ENCODE measurements at places on chromosomes 3 and 15.

- no peak for ATAC-seq
These were observed 150.7 kb upstream of the MEF2A start for GRCh38 chr15:99414755-99415731.

DNA sequence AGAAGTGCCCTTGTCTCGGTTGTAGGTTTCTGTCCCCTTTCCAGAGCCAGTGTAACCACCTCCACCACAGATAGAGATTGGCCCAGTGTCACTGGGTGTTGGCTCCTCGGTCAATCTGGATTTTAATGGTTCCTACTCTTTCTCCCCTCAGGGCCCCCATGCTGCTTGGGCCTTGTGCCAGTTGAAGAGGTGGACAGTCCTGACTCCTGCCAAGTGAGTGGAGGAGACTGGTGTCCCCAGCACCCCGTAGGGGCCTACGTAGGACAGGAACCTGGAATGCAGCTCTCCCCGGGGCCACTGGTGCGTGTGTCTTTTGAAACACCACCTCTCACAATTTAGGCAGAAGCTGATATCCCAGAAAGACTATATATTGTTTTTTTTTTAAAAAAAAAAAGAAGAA, 75.2 kb downstream of the BOC start:
- no peak for ATAC-seq

DNA sequence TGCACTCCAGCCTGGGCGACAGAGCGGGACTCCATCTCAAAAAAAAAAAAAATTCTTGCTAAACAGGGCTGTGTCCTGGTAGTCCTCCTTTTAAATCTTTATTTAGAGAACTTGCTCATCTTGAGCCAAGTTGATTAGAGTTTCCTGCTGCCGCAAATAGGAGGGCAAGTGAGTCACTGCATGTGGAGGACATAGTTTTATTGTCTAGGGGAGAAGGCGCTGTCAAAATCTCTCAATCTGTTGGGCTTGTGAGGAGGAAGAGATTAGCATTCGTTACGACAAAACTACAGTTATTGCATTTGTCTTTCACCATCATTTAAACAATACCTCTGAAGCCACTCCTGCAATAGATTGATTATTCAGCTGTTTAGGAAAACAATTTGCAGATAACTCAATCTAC, 11.5 kb downstream of the MUC4 start:
- no peak for ATAC-seq

DNA sequence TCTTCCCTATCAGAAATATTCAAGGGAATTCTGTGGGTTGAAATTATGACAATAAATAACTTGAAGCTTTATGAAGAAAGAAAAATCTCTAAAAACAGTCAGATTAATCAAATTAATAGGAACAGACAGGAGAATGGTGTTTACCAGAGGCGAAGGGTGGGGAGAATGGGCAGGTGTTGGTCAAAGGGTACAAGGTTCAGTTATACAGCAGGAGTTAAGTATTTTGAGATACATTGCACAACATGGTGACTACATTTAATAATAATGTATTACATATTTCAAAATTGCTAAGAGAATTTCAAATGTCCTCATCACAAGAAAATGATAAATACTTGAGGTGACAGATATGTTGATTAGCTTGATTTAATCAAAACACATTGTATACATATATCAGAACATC, 18.6 kb downstream of the SPCS1 start:
- no peak for ATAC-seq

- ATAC-seq, result no peak
These were observed 211.2 kb downstream of the CNTN3 start for GRCh38 chr3:74403307-74403706.

DNA sequence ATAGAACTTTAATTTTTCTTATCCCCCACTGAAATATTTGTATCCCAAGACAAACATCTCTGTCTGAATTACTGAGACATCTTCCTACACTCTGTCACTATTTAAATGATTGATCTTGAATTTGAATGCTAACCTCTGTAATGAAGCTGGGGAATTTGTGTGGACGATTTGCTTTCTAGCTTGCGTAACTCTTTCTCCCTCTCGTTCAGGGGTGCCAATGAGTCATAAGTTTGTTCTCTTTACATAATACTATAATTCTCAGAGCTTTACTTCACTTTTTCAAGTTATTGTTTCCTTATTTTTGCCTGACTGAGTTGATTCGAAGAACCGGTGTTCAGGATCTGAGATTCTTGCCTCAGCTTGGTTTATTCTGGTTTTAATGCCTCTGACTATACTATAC, 783.3 kb upstream of the CADM2 start:
- no peak for ATAC-seq

DNA sequence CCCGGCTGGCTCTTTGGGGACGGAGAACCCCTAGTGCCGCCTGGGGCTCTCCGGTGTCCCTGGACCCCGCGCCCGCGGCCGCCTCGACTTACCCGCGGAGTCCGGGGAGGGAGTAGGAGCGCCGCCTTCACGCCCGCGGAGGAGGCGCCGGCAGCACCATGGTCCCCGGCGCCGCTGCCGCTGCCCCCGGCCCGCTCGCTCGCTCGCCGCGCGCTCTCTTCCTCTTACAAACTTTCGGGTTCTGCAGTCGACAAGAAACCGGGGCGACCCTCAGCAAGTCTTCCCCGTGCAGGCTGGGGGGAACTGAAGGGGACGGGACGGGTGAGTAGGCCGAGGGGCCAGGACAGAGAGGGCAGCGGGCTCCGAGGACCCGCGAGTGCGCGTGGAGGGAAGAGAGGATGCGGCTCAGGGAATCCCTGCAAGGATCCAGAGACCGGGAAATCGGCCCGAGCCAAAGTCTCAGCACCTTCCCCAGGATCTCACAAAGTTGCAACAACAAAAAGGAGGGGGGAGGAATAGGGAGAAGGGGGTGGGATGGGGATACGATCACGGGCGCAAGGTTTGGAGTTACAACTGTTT, 2.0 kb downstream of the FOXP1 start:
- ATAC-seq, result peak; percentile 2

DNA sequence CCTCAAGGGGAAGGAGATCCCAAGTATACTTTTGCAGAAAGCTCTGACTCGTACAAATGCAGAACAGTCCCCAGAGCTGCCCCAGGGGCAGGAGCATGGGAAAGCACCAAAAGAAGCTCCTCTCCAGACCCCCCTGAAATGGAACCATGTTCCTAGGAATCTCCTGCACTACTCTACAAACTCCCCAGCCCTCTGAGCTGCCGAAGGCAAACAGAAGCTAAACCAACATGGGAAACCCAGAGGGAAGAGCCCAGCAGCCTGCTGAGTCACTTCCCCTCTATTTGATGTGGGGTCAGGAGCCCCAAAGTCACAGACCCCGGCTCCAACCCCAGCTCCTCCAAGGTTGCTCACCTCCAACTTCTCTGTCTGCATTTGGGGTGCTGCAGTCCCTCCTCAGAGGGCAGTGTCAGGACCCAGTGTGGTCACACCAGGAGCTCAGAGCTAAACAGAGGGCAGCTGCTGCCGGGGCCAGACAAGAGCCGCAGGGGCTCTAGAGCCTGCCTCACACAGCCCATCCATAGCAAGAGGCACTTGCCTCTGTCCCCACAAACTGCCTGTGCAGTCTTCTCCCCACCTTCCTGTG, 3.8 kb upstream of the PLXNA1 start:
- ATAC-seq, result no peak

GRCh38 chr15:61091289-61091616, 137.8 kb downstream of the RORA start:
- ATAC-seq, result no peak

DNA sequence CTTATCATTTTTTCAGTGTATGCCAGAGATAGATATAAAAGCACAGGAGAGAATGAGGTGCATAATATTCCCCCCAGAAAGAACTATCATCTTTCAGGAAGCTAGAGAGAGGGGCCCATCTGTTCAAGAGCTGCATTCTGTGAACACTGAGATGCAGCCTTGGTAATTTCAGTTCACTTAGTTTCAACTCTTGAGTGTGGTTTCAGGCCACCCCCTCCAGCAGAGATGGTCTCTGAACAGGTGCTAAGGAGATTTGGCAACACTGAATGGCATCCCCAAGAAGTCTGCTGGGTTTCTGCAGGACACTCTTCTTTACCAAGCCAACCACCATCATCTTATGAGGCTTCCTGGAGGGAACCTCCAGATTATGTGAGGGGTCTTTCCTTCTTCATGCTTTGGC, 30.4 kb upstream of the LIMD1 start:
- no peak for ATAC-seq

- no peak for ATAC-seq
These were observed 145.7 kb downstream of the EPHA6 start for GRCh38 chr3:96959901-96960641.

DNA sequence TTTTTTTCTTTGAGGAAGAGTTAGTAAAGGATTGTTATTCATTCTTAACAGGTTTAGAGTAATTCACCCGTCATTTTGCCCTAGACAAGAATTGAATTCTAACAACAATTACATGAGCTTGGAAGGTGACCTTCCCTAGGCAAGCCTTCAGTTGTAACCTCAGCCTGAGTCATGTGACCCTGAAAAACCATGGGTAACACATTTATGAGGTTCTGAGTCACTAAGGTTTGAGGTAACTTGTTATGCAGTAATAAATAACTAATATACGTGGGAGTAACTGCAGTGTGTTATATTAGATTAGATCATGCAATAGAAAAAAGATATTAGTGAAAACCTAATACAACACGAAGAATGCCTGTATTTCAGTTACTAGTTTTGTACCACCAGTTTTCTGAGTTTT, 237.6 kb upstream of the NDN start:
- ATAC-seq, result no peak

DNA sequence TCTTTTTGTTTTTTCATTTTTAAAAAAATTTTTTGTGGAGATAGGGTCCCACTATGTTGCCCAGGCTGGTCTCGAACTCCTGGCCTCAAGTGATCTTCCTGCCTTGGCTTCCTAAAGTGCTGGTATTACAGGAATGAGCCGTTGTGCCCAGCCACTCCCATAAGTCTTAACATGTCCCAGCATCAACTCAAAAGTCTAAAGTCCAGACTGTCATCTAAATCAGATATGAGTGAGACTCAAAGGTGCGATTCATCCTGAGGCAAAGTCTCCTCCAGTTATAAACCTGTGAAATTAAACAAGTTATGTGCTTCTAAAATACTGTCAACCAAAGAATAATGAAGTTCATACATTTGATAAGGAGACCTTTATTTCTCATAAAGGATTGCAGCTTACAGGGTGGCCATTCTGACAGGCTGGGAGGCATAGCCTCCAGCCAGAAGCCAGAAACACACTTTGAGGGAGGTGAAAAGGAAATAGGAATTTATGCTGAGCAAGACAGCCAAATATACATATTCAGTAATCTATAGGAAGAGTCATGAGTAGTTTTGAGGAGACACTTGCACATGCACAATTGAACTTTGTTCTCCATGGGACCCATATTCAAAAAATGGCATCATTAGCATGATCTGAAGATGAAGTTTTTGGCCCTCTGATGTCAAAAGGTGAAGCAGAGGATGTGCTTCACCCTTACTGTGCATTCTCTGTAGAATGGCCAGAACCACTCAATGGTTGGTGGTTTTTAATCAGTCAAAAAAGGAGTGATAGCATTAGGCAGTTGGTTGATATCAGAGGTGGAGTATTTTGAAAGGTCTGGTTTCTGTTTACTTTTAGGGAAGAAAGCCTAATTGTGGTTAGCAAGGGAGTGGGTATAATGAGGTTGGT, 11.0 kb upstream of the ZNF662 start:
- ATAC-seq, result no peak

DNA sequence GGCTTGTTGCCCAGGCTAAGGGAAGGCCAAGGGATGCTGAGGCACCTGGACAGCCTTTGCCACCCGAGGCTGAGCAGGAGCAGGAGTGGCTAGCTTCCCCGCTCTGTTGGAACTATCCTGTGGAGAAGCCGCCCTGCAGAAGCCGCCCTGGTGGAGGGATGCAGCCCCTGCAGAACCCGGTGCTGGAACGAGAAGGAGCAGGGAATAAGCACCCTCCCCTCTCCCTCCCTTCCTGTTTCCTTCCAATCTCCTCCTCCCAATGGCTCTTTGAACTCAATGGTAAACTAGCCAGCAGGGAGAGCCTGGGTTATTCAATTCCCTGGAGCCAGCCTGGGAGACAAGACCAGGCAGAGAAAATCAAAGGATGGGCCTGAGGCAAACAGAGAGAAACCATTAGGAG, 11.8 kb upstream of the HRG start:
- no peak for ATAC-seq

DNA sequence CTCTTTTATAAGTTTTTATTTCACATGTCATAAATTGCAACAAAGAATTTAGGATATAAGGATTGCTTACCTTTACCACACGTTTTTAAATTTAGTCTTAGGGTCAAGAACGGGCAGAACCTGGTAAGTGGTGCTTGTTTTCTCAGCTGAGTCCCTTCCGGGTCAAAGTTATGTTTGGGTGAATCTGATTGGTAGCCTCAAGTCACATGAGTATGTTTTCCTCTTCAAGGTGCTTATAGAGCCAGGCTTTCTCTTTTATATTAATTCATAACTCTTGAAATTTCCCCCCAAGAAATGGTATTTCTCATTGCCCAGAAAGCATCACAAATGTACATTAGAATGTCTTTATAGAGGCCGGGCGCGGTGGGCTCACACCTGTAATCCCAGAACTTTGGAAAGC, 415.7 kb upstream of the ROBO2 start:
- no peak for ATAC-seq

DNA sequence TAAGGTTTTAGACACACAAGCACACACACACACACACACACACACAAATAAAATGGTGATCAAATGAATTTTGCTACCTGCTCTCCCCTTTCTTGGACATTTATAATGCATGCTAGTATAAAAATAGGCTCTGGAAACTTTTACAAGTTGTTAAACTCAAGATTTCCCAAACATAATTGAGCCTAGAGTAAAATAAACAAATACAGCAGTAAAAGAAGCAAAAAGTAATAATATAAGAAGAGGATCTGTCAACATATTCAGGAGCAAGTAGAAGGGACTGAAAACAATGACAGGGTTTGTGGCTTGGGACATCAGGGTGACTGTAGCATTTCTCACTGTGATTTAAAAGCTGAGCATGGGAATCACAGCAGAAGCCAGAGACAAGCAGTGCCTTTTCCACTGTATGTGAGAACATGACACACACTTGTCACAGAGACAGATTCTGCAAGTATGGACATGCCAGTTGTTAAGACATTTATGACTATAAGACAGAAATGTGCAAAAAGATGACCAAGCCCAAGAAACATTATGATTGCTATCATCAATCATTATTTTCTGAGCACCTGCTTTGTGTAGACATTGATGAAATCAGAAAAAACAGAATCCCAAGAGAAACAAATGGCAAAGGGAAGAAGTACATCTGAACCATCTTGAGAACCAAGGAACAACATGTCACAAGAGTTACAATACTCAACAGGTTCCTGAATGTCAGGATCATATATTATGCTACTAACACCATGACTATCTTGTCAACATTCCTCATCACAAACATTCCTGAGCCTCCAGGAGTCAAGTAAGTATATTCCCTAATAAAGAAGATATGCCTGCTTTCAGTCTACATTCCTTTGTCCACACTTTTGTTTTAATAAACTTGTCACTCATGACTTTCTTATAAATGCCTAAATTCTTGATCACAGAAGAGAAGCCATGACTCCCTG, 7.1 kb downstream of the THRB start:
- no peak for ATAC-seq

All from gastroesophageal sphincter (tissue), 4 donors.